NCI-H2029 treated with DMSO at 0.1 percent for 48 hours (cell line): ENCODE measurements at places on chromosomes 7 and 10.

GRCh38 chr7:93140582-93141191 lies 7.5 kb downstream of the SAMD9L start:
- no peak for DNase-seq

- no peak for DNase-seq
These were observed 770.6 kb downstream of the CCSER2 start for GRCh38 chr10:85098835-85099521.

DNA sequence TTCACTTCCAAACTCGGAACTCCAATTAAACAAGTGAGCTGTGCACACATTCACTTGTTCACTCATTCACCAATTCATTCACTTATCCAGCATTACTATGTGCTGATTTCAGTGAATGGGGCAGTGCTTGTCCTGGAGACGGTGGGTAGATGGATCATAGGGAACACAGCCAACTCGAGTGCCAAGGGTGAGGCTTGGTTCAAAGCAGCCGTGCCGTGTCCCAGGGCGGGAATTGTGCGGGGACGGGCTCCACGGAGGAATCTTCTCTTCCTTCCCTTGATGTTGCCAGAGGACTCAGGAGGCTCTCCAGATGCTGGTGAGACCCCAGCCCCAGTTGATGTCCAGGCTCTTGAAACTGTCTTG lies 2.9 kb downstream of the SH2D4B start:
- DNase-seq, result no peak

- DNase-seq, result no peak
These were observed 171.0 kb downstream of the TRIL start for GRCh38 chr7:28787106-28787505.

GRCh38 chr7:155007947-155008346 lies 5.0 kb upstream of the PAXIP1 start:
- no peak for DNase-seq

DNA sequence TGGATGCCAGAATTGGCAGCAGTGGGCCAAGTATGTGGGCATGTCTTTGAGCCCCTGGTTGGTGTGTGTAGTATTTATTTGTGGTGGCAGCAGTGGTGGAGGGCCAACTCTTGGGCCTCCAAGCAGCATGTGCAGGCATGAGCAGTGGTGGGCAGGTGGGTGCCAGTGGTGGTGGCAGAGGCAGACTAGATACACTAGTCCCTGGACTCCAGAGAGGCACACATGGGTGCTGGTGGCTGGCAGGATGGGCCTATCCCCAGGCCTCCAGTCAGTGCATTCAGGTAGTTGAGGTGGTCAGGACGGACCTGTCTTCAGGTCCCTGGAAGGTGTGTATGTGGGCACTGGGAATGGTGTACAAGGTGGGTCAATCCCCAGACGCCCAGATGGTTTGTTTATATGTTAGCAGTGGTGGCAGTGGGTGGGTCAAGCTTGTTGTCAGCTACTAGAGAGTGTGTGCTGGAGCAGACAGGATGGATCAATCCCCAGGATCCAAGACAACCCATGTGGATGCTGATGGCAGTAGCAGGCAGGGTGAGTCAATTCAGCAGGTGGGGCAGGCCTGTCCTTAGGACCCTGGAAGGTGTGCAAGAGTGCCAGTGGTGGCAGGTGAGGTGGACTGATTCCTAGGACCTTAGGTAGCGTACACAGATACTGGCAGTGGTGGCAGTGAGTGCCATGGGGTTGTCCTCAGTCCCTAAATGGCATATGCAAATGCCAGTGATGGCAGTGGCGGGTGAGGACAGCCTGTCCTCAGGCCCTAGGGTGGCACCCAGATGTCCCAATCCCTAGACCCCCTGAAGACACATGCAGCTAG lies 294.3 kb downstream of the RPS24 start:
- no peak for DNase-seq

DNA sequence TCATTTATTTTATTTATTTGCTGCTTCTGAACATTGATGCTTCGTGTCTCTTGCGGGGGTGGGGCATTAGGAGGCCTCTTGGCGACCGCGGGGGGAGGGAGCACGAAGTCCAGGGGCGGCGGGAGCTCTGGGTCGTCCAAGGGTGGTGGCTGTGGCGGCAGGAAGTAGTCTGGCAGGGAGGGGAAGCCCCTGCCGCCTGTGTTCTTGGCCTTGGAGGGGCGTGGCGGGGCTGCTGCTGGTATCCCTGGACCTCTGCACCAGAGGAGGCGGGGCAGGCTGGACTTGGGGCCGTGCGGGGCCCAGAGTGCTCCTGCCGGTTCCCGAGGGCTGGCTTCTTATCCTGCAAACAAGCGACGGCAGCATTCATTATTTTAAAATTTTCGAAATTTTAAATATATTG lies 70.5 kb upstream of the ABI1 start:
- DNase-seq, result no peak

DNA sequence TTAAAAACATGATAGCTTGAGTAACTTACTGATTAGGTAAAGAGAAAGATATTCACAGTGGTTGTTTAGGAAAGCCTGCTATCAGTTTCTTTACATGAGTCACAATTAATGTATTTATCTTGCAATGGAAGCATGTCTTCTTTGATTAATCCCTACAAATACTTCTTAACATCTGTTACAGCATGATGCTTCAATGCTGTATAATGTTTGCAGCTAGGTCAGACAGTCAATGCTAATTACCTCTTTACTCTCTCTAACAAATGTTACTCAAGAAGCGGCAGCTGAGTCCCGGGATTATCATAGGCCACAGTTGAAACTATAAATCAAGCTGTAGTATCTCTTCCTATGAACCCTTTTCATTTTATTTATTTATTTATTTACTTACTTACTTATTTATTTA lies 33.2 kb downstream of the ACBD5 start:
- no peak for DNase-seq
